ENCODE measurements at places on chromosomes 7 and 10.
A peak's percentile ranks its signal among the peaks of the same experiment; 100 is the strongest.

DNA sequence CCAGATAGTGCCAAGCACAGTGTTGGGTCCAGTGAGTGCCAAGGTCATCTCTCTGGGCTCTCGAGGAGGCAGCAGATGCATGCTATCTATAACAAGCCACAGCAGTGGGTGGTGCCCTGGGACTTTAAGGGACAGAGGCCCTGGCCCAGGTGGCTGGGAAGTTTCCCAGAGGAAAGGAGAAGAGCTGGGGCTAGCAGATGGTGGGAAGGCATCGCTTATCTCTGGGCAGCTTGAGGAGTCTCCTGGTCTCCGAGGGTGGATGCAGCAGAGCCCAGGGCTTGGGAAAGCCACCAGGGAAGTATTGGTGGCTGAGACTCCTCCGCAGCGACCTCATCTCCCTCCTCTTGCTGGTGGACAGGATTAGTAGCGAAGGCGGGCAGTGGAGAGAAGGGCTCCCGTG lies 63.4 kb upstream of the LRRC4 start:
- no peak for DNase-seq

GRCh38 chr10:33293076-33293475 lies 41.4 kb downstream of the NRP1 start:
- DNase-seq = no peak

- DNase-seq = peak; percentile 15
Measured at GRCh38 chr10:121598263-121599249, at the start of gene FGFR2. Gene FGFR2 (minus strand): TSS chr10:121598444. CDS start chr10:121593817, 4,627 bp downstream.

DNA sequence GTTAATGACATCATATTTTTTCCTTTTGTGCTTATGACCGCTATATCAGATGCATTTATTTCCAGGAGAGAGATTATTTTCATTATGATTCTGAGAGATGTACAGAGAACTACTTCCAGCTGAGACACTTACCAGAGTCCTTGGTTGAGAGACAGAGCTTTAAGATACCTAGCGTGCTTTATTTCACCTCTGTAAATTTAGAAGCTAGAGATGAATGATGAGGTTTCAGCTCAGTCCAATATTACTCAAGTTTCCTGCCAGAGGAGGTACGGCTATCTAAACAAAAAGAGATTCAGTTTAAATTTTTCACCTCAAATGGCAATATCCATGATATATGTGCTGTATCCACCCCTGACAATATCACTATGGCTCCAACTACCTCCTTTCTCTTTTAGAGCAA lies 182.6 kb upstream of the FAM3C start:
- DNase-seq = no peak

GRCh38 chr10:55852900-55853299 lies 508.2 kb downstream of the ZWINT start:
- DNase-seq = no peak

DNA sequence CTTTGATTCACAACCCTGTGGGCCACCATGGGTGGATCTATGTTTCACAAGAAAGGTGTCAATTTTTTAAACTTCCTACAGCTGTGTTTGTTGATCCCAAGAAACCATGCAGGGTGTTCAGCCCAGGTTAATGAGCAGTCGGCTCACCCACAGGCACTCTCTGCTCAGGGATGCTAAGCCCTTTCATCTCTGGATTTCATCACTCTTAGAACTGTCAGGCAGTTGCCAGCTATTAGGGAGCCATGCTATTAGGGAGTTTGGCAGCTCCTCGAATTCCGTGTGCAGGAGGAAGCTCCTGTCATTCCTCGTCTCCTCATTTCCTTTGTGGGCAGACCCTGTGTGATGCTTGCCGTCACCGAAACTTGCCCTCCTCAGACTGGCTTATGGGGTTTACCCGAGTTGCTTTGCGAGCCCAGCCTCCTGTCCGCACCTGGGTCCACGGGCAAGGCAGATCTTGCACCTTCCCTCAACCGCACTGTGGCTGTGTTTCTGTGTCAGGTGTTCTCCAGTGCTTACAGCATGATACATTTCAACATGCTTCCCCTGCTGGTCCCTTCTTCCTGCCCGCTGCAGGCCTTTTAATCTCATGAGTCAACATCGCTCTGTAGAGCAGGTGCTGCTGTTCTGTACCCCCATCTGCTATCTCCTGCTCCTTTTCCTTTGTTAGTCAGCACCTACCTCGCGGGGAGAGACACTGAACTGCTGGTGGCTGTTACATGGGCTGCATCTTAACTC lies 509.8 kb downstream of the SUGCT start:
- peak; percentile 73 for DNase-seq

DNA sequence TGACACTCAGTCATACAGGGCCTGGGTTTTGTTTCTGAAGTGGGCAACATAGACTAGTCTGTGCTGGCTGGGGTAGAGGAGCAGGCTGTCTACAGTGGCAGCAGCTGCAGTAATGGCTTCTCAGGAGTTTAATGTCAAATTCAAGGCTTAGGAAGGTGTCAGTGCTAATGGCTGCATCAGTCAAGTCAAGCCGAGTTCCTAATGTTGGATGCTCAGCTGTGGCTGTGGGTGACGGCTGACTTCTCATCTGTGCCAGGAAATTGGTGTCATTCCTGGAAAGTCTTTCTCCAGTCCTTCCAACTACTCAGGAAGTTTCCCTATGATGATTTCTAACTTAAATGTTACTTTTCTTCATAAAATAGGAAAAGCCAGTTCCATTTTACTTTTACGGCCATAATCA lies 468.1 kb upstream of the IGFBP3 start:
- no peak for DNase-seq

DNA sequence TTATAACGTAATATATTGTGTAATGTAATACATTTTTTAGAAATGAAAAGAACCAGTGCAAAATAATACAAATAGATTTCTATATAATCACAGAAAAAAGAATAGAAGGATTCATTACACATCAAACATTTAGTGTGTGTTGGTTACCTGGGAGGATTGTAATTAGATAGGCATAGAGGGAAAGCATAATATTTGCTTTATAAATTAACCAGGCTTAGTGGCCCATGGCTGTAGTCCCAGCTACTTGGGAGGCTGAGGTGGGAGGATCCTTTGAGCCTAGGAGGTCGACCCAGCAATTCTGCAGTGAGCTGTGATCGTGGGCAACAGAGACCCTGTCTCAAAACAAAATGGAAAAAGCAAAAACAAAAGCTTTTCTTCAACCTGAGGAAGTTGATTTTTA lies 5.0 kb upstream of the CNOT4 start:
- no peak for DNase-seq

DNA sequence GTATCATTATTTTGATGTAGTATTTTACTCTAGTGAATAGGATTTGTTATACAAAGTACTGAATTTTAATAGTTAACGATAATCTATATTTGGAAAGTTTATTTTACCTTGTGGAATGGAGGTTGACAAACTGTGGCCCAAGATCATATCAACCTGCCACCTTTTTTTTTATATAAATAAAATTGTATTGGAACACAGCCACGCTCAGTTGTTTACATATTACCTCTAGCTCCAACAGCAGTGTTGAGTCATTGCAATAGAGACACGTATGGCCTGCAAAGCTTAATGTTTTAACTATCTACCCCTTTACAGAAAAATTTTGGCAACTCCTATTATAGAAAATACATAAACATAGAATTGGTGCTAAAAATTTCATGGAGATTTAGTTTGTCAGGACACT lies 239.3 kb downstream of the THSD7A start:
- no peak for DNase-seq

- no peak for DNase-seq
Measured at GRCh38 chr7:107025449-107026103, 18.9 kb upstream of the PRKAR2B start.

- DNase-seq = no peak
Measured at GRCh38 chr7:94888551-94888950, 18.8 kb upstream of the PPP1R9A start.

DNA sequence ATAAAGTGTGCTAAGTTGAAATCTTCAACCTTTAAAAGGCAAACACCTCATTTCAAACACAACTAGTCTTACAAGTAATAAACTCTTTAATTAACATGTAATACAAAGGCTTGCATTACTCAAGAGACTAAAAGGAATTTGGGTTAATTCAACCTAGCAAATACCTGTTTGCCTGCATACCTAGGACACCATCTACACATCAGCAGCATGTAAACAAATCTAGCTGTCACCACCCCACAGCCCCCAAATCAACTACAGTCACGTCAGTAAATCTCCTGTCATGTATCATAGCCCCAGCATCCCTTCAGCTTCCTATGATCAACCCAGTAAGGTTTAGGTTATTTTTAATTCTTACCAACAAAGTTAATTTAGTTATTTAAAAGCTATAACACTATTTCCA lies 33.5 kb downstream of the ZNF800 start:
- DNase-seq = no peak

- DNase-seq = no peak
Measured at GRCh38 chr7:22851145-22851544, 28.5 kb upstream of the TOMM7 start.

GRCh38 chr10:114401195-114401791 lies 3.0 kb downstream of the AFAP1L2 start:
- DNase-seq = no peak

GRCh38 chr10:77702166-77702565 lies 64.6 kb upstream of the KCNMA1 start:
- no peak for DNase-seq

DNA sequence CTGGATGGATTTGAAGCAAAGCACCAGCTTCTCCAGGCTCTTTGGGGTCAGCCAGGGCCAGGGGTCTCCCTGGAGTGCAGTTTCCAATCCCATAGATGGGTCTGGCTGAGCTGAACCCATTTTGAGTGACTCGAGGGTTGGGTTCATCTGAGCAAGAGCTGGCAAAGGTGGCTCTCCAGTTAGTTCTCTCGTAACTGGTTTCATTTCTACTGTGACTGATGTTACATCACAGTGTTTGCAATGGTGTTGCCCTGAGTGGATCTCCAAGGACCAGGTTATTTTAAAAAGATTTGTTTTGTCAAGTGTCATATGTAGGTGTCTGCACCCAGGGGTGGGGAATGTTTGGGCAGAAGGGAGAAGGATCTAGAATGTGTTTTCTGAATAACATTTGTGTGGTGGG lies 14.2 kb downstream of the LEP start:
- no peak for DNase-seq

DNA sequence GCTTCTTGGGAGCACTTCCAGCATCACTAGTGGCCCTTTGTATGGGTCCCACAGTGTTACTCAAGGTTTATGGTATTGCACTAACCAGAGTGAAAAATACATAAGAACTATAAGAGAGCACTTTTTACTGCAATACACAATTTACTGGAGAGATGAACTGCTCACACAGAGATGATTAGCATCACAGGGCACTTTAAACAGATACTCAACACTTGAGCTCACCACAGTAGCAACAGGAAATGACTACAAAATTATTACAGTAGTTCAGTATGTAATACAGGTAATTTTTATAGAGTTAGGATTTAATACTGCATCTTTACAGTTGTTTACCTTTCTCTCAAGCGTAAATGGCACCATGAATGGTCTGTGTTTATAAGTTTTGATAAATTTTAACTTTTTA lies 68.2 kb upstream of the CDK1 start:
- DNase-seq = no peak

- no peak for DNase-seq
Measured at GRCh38 chr10:59558066-59558465, 151.6 kb downstream of the SLC16A9 start.

DNA sequence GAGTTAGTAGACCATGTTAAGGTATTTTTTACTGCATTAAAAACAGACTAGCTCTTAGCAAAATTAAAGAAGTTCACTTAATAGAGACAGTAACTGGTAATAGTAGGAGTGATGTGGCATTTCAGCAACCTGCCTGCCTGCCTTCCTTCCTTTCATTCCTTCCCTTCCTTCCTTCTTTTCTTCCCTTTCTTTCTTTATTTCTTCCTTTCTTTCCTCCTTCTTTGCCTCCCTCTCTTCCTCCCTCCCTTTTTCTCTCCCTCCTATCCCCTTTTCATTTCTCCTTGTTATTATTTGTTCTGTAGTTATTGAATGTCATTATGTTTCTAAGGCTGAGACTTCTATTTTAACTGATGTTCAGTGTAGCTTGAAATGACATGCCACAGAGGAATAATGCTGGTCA lies 146.5 kb upstream of the WNT16 start:
- DNase-seq = no peak

All from Jurkat, Clone E6-1 (cell line).